Natural killer cell (primary cell): ENCODE measurements at places on chromosomes 1 and 21. TPM values are rescaled to one million over a fixed set of nuclear protein-coding genes. Genes with fewer than 3 reads are reported as not detected.

Gene C8B
- total RNA-seq: not detected

Gene CADM3
- not detected for total RNA-seq

Gene CEP350
- 75.3 TPM for total RNA-seq

Gene C8A
- not detected for total RNA-seq

GRCh38 chr1:38498686-38499085, 360.9 kb downstream of the RRAGC start:
- no peaks in the 10 kb centered on the region for H3K27me3 ChIP-seq
- H3K4me1 ChIP-seq: no peaks in the 10 kb centered on the region
- DNase-seq: no peak
- no peaks in the 10 kb centered on the region for H3K36me3 ChIP-seq
- H3K27ac ChIP-seq: no peak overlapping the region
- H3K4me3 ChIP-seq: no peak overlapping the region

DNA sequence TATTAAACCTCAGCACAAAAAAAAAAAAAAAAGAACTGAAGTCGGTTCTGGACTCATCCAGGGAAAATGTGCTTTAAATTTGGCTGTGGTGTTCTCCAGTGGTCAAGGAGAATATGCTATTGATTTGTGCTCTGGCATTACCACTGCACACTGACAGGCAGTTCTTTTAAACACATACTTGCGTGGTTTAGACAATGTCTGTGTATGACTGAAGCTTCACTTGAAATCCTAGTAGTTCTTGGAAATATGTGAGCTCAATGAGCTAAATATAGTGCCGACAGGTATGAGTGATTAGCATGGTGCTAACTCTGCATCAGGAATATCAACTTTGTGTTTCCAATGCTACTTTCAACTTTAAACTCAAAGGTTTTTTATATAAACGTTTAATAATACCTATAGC, 415.6 kb downstream of the SMYD3 start:
- no peak overlapping the region for H3K4me3 ChIP-seq
- H3K27me3 ChIP-seq: no peaks in the 10 kb centered on the region
- DNase-seq: no peak
- no peaks in the 10 kb centered on the region for H3K36me3 ChIP-seq
- H3K4me1 ChIP-seq: no peaks in the 10 kb centered on the region

DNA sequence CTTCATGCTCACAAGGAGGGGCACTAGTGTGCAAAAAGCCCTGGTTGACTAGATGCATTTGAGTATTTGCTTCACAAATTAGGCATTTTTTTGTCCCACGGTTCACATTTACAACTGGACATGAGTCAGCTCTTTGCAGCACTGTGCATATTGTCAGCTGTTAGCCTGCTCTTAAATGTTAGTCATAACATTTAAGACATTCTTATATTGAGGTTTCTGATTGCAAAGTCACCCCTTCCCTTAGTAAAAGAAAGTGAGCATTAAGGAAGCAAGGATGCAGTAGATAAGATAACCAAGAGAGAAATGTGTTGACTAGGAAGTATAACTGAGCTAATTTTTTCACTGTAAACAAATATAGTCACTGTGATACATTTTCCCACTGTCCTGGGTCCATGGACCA, 132.6 kb upstream of the CTTNBP2NL start:
- H3K4me3 ChIP-seq: no peak overlapping the region
- DNase-seq: no peak
- no peaks in the 10 kb centered on the region for H3K36me3 ChIP-seq
- H3K4me1 ChIP-seq: no peaks in the 10 kb centered on the region

DNA sequence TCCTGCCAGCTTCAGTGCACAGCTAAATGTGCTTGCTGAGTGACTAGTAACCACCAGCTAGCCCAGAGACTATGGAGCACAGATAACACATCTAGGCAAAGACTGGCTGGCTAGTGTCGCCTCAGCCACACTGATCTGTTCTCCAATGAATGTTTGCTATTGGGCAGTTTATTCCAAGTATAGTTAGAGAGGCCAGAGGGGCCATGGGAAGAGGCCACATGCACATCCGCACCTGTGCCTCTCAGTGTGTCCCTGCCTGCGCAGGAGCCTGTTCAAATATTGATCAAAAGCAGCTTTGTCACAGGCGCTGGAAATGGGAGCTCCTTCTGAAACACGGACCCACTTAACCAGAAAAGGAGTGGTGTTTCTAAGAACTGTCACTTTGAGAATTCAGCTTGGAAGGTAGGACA, 51.3 kb upstream of the ATP1A1 start:
- no peak for DNase-seq
- H3K4me3 ChIP-seq: no peak overlapping the region
- H3K27ac ChIP-seq: no peak overlapping the region
- no peaks in the 10 kb centered on the region for H3K36me3 ChIP-seq

DNA sequence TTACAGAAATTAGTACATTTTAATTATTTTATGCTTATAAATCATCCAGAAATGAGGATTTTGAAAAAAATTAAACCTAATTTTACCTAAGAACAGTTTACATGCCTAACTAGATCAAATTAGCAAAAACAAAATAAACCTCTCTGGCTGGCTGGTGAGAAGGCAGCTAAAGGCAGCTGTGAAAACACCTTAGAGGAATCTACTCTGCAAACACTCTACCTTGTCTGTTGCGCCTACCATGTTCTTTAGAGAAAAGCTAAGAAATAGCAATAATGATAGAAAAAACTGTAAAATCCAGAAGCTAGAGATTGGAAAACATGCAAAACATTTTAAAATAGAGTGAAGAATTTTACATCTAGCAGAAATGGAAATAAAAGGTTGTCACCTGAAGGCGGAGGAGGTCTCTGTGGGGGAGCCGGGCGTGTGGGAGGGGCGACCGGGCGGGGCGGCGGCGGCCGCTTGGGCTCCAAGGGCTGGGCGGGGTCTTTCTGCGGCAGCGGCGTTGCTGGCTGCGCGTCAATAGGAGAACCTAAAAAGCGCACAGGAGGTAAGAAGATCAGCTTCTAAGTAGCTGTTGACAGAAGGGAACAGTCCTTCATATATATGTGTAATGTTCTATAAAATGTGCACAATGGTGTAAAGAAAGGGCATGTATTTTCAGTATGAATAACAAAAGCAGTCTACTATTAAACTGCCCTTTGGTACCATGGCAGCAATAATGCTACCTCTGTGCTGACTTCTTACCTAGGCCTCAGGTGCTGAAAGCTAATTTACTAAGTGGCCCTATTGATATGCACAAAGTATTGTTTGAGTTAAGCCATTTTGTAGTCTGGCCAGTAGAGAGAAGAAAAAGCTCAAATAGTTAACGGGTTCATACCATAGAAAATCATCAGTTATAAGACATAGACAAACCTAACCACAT, 33.3 kb upstream of the CFAP298 start:
- H3K4me1 ChIP-seq: no peaks in the 10 kb centered on the region
- DNase-seq: no peak
- H3K4me3 ChIP-seq: no peak overlapping the region
- H3K36me3 ChIP-seq: peaks cover 41% of the 10 kb centered on the region

DNA sequence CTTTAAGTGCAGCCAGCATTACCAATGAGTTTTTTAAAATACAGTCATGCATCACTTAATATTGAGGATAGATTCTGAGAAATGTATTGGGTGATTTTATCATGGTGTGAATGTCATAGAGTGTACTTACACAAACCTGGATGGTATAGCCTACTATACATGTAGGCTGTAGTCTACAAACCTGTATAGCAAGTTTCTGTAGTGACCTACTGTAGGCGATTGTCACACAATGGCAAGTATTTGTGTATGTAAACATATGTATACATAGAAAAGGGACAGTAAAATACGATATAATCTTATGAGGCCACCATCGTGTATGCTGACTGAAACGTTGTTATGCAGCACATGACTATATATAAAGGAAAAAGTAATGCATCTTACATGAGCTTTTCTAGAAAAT, 48.2 kb downstream of the RPE65 start:
- H3K36me3 ChIP-seq: no peaks in the 10 kb centered on the region
- H3K4me1 ChIP-seq: no peaks in the 10 kb centered on the region
- H3K27me3 ChIP-seq: no peaks in the 10 kb centered on the region
- H3K4me3 ChIP-seq: no peak overlapping the region

DNA sequence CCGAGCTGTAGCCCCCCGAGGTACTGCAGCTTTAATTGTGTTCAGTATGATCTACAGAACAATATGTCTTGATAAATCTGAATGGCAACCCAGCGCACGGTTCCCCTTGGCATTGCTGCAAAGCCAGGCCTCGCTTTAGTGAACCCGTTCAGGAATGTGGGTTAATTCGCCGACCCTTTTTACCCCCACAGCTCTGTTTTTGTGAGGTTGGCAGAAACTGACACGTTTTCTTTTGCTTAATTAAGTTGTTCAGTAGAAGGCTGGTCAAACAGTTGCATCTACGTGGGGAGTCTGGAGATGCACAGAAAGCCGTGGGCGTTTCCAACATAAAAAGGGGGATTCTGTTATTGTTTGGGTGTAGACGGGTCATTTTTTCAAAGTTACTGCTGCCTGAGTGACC, 43.2 kb downstream of the OLIG1 start:
- DNase-seq: no peak
- H3K27me3 ChIP-seq: peaks cover 22% of the 10 kb centered on the region
- H3K27ac ChIP-seq: no peak overlapping the region
- H3K4me1 ChIP-seq: peaks cover 7% of the 10 kb centered on the region
- no peak overlapping the region for H3K4me3 ChIP-seq

- no peak overlapping the region for H3K27ac ChIP-seq
- H3K27me3 ChIP-seq: no peaks in the 10 kb centered on the region
- H3K4me3 ChIP-seq: no peak overlapping the region
- H3K4me1 ChIP-seq: peaks cover 9% of the 10 kb centered on the region
- H3K36me3 ChIP-seq: no peaks in the 10 kb centered on the region
- DNase-seq: no peak
These were observed 25.1 kb upstream of the BRDT start for GRCh38 chr1:91924146-91924545.

GRCh38 chr1:150516616-150517015, 1.1 kb downstream of the FALEC start:
- no peak overlapping the region for H3K4me3 ChIP-seq
- DNase-seq: peak; percentile 27
- H3K36me3 ChIP-seq: no peaks in the 10 kb centered on the region
- no peak overlapping the region for H3K27ac ChIP-seq
- H3K4me1 ChIP-seq: peaks cover 16% of the 10 kb centered on the region
- no peaks in the 10 kb centered on the region for H3K27me3 ChIP-seq

- no peaks in the 10 kb centered on the region for H3K4me1 ChIP-seq
- no peak overlapping the region for H3K27ac ChIP-seq
These were observed 61.4 kb upstream of the HTR1D start for GRCh38 chr1:23278717-23279116.

GRCh38 chr1:27955076-27955475, 4.7 kb upstream of the XKR8 start:
- no peaks in the 10 kb centered on the region for H3K27me3 ChIP-seq
- no peak overlapping the region for H3K27ac ChIP-seq
- H3K4me3 ChIP-seq: no peak overlapping the region
- no peak for DNase-seq

- H3K4me1 ChIP-seq: no peaks in the 10 kb centered on the region
- H3K27me3 ChIP-seq: no peaks in the 10 kb centered on the region
- H3K27ac ChIP-seq: no peak overlapping the region
- H3K36me3 ChIP-seq: no peaks in the 10 kb centered on the region
- no peak overlapping the region for H3K4me3 ChIP-seq
These were observed 107.7 kb upstream of the ERRFI1 start for GRCh38 chr1:8133657-8134430.

GRCh38 chr1:229147072-229147471, 123.8 kb upstream of the RAB4A start:
- H3K27me3 ChIP-seq: peaks cover 27% of the 10 kb centered on the region
- DNase-seq: no peak
- peaks cover 20% of the 10 kb centered on the region for H3K4me1 ChIP-seq
- H3K27ac ChIP-seq: no peak overlapping the region
- H3K4me3 ChIP-seq: no peak overlapping the region
- no peaks in the 10 kb centered on the region for H3K36me3 ChIP-seq

DNA sequence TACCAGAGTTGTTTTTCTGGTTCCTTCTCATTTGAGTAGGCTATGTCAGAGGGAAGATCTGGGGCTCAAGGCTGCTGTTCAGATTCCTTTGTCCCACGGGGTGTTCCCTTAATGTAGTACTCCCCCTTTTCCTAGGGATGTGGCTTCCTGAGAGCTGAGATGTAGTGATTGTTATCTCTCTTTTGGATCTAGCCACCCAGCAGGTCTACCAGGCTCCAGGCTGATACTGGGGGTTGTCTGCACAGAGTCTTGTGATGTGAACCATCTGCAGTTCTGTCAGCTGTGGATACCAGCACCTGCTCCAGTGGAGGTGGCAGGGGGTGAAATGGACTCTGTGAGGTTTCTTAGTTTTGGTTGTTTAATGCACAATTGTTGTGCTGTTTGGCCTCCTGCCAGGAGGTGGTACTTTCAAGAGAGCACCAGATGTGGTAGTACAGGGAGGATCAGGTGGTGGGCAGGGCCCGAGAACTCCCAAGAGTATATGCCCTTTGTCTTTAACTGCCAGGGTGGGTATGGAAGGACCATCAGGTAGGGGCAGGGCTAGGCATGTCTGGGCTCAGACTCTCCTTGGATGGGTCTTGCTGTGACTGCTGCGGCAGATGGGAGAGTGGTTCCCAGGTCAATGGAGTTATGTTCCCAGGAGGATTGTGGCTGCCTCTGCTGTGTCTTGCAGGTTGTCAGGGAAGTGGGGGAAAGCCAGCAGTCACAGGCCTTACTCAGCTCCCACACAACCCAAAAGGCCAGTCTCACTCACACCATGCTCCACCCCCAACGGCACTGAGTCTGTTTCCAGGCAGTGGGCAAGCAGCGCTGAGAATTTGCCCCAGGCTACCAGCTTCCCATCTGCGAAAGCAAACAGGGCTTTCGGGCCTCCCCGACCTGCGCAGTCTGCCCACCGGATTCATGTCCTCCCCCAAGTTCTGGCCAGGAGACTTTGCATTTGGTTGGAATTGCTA, 64.2 kb downstream of the SERINC2 start:
- no peak overlapping the region for H3K27ac ChIP-seq
- no peak overlapping the region for H3K4me3 ChIP-seq
- H3K36me3 ChIP-seq: no peaks in the 10 kb centered on the region
- no peaks in the 10 kb centered on the region for H3K27me3 ChIP-seq
- H3K4me1 ChIP-seq: no peaks in the 10 kb centered on the region

DNA sequence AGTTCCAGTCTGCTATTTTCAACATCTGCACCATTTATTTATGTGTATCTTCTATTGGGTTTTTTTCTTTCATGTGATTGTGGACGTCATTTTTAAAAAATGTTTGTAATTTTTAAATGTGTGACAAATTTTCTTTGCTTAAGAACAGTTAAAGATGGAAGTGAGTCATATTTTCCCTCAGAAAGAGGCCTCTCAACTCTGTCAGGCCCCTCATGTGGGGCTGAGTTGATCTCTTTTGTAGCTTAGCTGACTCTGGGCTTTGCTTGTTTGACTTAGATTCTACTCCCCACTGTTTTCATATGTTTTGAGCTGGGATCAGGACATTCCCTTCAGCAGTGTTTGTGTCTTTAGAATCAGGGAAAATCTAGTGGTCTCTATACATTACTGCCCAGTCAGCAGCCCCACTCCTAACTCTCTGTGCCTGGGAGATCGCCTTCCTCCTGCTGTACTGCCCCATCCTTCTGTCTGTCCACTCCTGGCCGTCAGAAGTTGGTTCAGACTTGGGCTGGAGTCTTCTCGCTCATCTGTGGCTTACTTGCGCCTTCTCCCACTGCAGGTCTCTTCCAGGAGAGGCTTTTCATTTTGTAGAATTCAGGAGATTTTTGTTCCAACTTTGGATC, 137.4 kb downstream of the DYRK1A start:
- no peak for DNase-seq
- H3K27ac ChIP-seq: no peak overlapping the region
